ENCODE measurements at places on chromosomes 7 and 10.

GRCh38 chr7:46671108-46671769 is 750.2 kb upstream of the IGFBP3 start:
- no peak for DNase-seq

DNA sequence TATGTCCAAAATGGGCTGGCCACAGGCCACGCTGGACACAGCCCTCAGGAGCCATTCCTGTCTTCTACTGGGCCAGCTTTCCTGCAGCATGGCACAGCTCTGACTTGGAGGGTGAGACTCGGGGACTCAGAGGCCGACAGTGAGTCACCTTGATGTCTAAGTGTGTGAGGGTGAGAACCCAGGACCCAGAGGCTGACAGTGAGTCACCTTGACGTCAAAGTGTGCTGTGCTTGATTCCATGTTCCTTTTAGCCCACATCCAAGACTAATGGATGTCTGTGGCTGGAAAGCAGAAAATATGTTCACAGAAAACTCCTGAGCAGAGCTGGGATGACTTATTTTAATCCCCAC is 6.0 kb upstream of the FAM170B start:
- no peak for DNase-seq

DNA sequence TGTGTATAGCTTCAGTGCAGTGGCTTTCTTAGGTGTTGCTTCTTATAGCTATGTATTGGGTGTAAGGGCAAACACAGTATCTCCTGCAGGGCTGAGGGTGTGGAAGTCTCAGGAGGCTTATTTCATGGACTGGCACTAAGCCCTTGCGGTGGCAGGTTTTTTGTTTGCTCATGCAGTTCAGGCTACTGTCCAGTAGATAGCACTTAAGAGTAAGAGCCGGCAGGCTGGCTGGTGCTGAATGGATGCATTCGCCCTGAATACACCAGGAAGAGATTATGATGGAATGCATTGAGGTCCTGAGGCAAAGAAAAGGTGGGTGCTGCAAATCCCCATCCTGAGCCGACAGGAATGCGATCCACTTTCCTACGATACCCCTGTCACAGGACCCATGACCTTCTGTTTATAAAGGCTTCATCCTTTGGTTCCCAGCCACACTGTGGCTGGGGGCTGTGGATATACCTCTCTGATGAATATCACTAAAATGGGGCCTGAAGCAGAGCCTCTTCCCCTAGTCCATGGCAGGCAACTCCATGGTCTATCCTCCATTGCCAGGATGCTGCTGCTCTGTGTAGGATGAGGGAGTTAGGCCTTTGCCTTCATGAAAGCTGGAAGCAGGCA is 44.9 kb downstream of the ANXA8 start:
- DNase-seq = no peak

GRCh38 chr10:132417257-132417910 is 20.4 kb downstream of the PWWP2B start:
- no peak for DNase-seq

DNA sequence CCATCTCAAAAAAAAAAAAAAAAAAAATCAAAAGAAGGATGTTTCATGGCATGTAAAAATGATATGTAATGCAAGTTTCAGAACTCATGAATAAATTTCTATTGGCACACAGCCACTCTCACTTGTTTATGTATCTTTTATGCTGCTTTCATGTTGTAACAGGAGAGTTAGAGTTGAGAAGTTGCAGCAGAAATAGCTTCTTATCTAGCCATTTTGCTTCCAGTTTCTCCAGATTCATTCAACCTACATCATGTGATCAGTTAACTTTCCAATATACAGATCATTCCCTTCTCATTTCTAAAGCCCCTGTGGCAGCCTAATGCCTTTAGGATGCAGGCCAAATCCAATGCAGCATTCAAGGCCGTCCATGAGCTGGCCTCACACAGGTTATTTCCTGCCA is 30.4 kb downstream of the ZNF786 start:
- DNase-seq = no peak

- no peak for DNase-seq
Measured at GRCh38 chr7:12053561-12053960, 157.5 kb upstream of the TMEM106B start.

GRCh38 chr10:77261146-77261545 is 376.5 kb downstream of the KCNMA1 start:
- no peak for DNase-seq

DNA sequence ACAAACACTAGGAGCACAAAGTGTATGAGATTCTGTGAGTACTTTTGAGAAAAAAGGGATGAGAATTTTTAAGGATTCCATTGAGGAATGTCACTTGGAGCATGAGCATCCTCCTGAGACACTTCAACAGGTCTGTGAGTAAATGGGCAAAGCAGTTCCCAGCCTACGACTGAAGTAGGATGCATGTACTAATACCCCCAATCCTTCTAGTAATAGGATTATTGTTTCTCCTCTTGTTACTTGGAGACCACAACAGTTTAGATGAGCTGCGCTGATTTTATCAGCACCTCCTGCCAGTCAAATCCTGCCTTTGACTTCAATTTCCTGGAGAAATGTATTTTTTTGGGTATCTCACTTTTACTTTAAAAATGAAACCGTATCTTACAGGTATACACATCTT is 820 bp downstream of the BBS9 start:
- DNase-seq = no peak

DNA sequence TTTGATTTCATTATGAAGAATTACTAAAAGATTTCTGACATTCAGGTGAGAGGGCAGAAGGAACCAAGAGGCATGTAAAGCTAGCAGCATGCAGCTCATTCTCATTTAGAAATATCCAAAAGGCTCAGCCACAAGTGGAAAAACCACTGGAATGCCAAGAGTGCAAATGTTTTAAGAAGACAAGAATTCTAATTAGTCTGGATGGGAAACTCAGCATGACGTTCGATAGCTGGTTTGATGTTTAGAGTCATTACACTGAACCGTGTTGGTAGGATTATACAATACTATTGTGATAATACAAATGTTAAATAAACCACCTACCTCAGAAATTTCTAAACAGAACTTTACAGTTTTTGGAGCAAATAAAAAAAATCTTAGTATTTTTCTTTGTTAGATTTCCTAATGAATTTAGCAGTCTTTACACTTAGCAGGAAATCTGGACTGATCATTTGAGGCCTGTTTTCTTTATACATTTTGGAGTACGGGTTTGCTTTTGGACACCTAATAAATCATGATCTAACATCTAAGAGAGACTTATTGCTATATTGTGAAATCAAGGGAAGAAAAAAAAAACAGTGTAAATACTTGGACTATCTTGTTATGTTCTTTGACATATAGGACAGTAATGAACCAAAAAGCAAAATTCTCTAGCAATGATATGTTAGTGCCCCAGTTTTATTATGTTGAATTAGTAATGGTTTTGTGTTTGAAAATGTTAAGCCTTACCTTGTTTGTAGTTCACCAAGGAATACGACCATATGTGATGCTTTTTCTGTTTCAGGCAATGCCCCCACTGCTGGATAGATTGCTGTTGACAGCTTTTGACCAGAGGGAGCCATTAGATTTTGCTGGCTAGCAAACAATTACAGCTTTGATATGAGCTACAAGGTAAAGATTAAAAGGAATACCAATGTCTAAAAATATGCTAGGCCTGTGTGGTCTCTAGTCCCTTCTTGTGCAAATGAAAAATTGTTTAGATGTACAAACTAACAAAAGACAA is 354.1 kb upstream of the SEMA3A start:
- DNase-seq = no peak

- DNase-seq = no peak
Measured at GRCh38 chr10:38226385-38226784, 132.2 kb downstream of the ZNF37A start.

GRCh38 chr10:124486635-124487034 is 25.0 kb downstream of the LHPP start:
- DNase-seq = no peak

- no peak for DNase-seq
Measured at GRCh38 chr7:151366880-151367222, 25.2 kb downstream of the NUB1 start.

GRCh38 chr10:6249698-6250097 is 47.0 kb downstream of the PFKFB3 start:
- DNase-seq = no peak

All from GF-D8 (cell line).